ENCODE measurements at places on chromosomes 2 and 18.

- no peak for DNase-seq
Observed at GRCh38 chr18:77140439-77141109, 8.0 kb upstream of the MBP start.

GRCh38 chr2:128324008-128324896 lies 5.6 kb upstream of the HS6ST1 start:
- DNase-seq: no peak

- no peak for DNase-seq
Observed at GRCh38 chr2:226086190-226086589, 686.7 kb downstream of the NYAP2 start.

GRCh38 chr2:217897091-217897715 lies 105.6 kb downstream of the TNS1 start:
- no peak for DNase-seq

DNA sequence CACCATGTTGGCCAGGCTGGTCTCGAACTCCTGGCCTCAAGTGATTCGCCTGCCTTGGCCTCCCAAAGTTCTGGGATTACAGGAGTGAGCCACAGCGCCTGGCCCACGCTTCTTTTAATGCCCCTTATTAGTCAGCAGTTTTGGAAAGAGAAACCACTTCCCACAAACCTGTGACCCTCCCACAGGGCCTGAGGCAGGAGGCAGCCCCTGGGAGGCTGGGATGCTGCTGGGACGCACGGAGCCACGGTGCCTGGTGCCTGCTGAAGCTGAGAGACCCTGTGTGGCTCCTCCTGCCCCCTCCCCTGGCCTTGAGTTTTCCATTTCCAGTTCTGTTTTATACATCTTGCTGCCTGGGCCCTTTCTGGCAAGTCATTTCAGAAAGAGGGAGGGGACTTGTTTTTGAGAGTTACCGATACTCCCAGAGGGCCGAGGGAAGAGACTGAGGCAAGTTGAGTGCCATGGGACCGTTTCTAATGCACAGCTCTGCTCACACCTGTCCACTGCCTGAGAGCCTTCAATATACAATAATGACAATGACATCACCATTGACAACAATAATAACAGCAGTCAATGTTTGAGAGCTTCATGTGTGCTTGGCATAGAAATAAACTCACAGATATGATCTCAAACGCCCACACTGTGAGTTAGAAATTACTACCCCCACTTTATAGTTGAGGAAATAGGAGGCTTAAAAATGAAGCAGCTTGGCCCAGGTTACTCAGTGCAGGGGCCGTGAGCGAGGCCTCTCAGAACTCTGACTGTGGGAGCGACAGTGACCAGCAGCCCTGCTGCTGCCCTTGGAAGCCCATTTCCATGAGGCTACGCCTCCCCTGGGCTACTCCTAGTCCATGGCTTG lies 78.1 kb upstream of the YWHAQ start:
- DNase-seq: no peak

- DNase-seq: no peak
Observed at GRCh38 chr18:76462326-76462694, 32.7 kb downstream of the ZNF516 start.

DNA sequence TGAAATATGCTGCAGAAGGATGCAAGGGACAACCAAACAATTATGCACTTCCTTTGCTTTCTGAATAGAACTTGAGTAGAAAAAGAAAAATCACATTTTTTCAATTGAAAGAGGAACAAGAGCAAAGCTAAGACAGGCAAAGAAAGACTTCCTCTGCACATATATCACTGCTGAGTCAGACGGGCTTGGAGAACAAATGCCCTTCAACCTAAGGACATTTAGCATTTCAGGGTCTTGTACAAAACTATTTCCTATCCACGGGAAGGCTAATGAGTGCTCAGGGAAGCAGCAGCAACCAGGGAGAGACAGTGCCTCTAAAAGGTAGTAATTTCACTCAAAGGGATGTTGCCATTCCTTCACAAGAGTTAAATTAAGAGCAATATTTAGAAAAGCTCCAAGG lies 570.0 kb upstream of the GCFC2 start:
- no peak for DNase-seq

- DNase-seq: no peak
Observed at GRCh38 chr2:20186078-20186854, 38.7 kb downstream of the SDC1 start.

- no peak for DNase-seq
Observed at GRCh38 chr2:164992818-164993217, 37.5 kb upstream of the SLC38A11 start.

DNA sequence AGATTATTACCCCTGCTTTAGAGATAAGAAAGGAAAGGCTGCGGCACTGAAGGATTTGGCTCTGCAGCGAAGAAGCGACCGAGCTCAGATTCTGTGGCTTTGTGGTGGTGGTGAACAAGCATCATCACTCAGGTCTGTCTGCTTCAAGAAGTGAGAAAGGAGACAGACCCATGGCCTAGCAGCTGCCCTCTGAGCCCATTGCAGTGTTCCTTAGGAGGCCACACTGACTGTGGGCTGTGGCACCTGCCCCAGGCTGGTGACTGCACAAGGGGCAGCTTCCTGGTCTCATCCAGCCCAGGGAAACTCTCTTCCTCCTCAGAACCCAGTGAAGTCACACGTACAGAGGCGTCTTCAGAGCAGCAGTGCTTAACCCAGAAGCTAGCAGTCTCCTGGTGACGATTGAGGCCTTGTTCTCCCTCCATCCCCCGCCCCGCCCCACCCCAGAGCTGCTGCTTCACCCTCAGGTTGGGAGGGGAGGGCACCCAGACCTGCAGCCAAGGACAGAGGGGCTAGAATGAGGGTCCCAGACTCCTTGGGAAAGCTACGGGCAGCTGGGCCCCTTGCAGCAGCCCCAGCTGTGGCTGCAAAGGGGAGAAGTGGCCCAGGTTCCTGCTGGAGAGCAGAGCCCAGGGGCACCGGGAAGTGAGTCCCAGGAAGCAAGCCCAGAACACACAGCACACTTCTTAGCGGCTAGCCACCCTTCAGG lies 22.2 kb downstream of the BIN1 start:
- DNase-seq: no peak

- no peak for DNase-seq
Observed at GRCh38 chr18:50680966-50681365, 121.1 kb downstream of the MAPK4 start.

DNA sequence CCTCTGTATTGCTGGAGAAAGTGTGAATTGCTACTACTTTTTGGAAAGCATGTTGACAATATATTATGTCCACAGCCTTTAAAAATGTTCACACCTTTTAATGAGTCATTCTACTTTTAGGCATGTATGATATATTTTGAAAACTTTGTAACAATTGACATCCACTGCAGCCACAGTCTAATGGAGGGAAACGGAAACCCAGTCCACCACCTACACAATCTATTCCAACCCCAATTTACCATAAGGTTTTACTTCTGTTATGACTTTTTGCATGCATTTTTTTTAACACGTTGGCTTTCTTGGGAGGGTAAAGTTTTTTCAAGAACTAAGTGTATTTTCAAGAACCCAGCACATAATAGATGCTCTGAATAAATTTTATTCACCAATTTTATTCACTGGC lies 38.5 kb upstream of the ATP8B1 start:
- DNase-seq: no peak

DNA sequence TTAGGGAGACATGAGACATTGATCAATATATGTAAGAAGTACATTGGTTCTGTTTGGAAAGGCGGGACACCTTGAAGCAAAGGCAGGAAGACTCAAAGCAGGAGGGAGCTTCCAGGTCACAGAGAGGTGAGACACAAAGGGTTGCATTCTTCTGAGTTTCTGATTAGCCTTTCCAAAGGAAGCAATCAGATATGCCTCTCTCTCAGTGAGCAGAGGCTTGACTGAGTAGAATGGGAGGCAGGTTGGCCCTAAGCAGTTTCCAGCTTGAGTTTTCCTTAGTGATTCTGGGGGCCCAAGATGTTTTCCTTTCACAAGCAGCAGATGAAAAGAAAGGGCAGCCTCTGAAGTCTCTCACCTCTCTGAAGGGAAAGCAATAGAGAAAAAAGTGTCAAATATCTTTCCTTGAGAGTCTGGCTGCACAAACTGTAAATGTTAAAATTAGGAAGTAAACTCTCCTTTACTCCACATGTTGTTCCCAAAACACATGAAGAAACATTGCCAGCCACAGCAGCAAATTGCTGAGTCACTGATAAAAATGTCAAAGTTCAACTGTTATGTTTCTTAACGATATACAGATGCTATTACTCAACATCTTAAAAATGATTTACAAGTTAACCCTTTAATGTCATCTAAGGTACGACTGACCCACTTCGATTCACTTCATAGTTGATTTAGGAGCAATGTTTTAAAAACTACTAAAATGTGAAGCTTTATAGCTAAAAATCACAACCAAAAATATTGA lies 40.3 kb downstream of the CYB5A start:
- DNase-seq: no peak

GRCh38 chr2:66531567-66531966 lies 96.6 kb downstream of the MEIS1 start:
- DNase-seq: no peak

DNA sequence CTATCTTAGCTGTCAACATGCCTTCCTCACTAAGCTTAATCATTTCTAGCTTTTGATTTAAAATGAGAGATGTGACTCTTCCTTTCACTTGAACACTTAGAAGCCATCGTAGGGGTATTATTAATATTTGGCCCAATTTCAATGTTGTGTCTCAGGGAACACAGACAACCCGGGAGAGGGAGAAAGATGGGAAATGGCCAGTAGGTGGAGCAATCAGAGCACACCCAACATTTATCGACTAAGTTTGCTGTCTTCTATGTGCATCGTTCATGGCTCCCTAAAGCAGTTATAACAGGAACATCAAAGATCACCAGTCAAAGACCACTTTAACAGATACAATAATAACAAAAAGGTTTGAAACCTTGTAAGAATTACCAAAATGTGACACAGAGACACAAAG lies 110.2 kb downstream of the OLA1 start:
- no peak for DNase-seq

DNA sequence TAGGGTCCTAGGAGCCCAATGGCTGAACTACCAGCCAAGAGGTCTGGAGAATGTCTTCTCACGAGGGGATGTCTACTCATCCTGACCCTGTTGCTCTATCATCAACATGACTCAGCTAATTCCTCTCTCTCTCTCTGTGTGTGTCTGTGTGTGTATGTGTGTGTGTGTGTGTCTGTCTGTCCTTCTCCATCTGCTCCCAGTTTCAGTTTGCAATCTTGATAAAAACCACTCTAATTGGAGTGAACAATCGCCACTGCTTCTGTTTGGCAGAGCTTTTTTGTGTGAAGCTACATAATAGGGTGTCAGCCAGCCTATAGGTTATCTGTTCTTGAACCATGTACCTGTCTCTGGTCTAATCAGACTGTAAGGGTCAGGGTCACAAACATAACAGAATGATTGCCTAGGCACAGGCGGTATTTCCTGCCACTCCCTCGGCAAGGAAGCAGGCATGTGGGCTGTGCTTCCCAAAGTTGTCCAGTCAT lies 219.8 kb downstream of the SH3BP4 start:
- DNase-seq: no peak

- DNase-seq: no peak
Observed at GRCh38 chr18:48405978-48406377, 3.2 kb downstream of the ZBTB7C start.

- no peak for DNase-seq
Observed at GRCh38 chr2:132383956-132384355, 32.6 kb upstream of the GPR39 start.

DNA sequence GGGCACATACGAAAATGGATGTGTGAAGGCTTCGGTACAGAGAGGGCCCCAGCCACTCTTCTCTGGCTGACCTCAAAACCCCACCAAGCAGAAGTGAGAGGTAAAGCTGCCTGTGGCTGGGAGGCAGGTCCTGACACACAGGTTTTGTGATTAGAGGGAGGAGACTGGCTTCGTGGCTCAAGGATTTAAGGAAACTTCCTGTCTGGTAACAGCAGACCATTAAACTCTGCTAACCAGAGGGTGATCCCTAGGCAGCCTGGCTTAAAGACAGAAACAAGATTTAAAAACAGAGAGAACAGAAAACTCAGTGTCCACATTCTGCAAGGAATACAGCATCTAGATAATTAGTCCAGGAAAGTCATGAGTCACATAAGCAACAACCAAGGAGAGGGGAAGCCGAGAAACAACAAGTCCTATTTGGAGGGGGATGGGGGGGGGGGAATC lies 101.9 kb downstream of the NFATC1 start:
- no peak for DNase-seq
